ENCODE measurements at places on chromosomes 16 and 17.

- no peak for DNase-seq
Observed at GRCh38 chr17:77933777-77934398, 24.6 kb upstream of the TNRC6C start.

DNA sequence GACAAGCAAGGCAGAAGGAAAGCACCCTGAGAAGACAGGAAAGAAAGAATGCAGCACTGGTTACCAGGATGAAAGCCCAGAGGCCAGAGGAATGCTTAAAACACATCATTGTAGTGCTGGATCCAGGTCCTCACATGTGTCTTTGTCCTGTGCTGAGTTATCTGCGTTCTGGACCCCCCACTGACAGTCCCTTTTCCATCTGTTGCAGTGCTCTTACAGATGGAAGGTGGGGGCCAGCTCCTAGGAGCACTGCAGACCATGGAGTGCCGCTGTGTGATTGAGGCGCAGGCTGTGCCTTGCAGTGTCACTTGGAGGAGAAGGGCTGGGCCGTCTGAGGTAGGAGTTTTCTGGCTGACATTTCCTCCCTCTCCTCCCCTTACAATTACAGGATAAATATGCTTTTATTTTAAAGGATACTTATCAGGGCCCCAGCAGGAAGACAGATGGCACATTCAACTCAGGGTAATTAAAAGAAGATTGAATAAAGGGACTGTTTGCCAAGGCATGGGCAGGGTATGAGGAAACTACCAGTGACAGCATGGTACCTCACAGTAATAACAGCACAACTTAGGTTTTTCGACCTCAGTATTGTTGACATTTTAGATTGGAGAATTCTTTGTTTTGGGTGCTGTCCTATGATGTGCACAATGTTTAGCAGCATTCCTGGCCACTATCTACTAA lies 3.0 kb downstream of the EME1 start:
- DNase-seq = no peak

DNA sequence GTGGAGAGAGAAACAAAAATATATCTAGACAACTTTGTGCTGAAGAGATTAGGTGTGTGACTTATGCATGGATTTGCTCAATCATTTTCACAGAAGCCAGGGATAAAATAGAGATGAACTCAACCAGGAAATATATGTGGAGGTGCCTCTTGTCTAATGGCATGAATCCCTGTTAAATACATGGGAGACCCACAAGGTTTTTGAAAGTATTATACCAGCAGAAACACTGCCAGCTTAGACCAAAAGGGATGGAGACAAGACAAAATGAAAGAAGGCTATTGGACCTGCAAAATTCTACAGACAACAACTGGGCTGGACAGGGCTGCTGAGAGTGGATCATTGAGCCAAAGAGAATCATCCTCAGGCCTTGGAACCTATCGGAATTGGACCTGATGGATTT lies 51.0 kb downstream of the MMP15 start:
- no peak for DNase-seq

GRCh38 chr17:82518826-82519810 lies at the start of gene FOXK2:
Gene FOXK2 (plus strand): TSS chr17:82519732. CDS start chr17:82519889, 157 bp downstream.
- no peak for DNase-seq

DNA sequence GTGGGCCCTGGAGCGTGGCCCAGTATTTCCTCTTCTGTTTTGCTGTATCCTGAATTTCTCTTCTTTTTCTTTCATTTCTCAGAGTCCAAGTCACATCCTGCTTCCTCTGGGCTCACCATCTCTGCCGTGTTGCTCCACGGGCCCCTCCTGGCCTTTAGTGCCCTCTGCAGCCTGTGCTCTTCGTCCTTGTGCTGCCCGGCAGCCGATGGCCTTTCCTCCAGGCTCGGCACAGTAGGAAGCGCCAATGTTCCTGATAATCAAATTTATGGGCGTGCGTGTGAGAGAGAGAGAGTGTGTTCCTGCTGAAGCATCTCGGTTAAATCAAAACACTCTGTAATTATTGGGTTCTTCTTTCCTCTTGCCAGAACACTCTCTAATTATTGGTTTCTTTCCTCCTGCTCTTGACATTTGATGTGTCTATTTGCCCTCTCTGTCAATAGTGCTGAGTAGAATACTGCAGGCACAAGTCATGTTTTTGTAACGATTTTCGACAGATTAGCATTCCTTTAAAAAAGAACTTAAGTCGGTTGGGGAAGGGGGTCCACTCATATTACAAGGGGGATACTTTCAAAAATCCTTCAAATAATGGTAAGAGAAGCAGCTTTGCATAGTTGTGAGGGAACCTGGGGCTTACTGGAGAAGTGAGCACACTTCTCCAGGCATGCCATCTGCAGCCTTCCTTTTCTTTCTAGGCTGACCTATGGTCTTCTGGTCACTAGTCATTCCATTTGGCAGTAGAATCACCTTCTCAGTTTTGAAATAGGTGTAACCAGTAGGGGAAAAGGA lies 126.6 kb downstream of the RPTOR start:
- DNase-seq = no peak

GRCh38 chr17:66989076-66989475 lies 24.6 kb downstream of the CACNG4 start:
- DNase-seq = no peak

- peak; percentile 5 for DNase-seq
Observed at GRCh38 chr16:14098081-14098480, 27.0 kb downstream of the MRTFB start.

GRCh38 chr16:67667817-67668494 lies 1.3 kb downstream of the C16orf86 start:
- DNase-seq = peak; percentile 45

DNA sequence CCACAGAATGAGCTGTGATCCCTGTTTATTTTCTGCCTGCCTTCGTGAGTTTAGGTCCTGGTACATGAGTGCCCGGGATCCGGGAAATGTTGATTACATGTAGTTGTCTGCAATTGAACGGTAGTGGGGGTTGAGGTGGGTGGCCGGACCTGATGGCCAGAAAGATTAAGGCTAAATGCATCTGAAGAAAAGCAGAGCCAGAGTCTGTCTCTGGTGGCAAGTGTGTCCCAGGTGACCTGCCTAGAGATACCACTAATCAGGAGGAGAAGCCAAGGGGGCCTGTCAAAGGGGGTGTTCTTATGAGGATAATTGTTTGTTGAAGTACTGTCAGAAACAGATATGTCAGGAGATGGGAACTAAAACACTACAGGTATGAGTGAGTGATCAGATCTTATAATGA lies 154.0 kb upstream of the ASIC2 start:
- no peak for DNase-seq
